ENCODE measurements at places on chromosomes 3 and 15.

GRCh38 chr3:45775571-45776300 is 20.6 kb downstream of the SLC6A20 start:
- DNase-seq: no peak

GRCh38 chr15:40420793-40421192 is 15.2 kb downstream of the IVD start:
- no peak for DNase-seq

GRCh38 chr3:66396161-66396760 is 104.6 kb downstream of the LRIG1 start:
- DNase-seq: no peak

DNA sequence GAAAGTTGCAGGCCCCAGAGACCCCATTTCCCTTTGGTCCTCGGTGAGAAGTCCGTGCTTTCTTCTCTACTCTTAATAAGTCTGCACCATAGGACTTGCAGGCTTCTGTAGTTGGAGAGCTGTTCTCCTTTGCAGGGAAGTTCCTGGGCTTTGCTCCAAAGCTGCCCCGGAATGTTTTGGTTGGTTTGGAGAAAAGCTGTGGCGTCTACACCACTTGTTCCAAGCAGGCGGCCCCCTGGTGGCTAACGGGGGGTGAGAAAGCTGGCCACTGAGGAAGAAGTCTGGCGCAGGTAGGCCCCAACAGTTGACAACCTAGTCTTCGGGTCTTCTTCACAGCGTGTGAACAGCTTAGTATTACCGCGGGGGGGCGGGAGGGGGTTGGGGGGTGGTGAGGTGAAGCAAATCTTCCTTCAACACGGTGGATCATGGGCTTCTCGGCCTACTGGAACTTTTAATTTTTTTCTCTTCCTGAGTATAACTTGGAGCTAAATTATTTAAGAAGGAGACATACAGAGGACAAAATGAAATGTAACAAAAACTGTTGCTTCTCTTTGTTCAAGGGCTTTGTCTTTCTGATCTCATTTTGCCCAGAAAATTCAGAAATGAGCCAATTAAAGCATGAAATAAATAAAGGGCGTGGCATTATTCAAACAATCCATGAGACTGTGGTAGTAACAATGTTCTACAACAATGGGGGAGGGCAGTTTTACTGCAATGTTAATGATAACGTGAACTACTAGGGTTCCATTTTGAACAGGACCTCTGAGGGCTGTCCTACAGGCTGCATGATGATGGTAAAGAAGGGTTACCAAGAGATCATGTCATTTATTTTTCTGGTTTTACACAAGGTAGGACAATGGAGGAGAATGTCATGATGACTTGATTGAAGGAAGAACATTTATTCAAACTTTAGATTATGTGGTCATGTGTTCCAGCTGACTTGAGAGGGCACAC is 2.2 kb upstream of the THRB start:
- no peak for DNase-seq

GRCh38 chr3:34683851-34684250 is 885.4 kb downstream of the PDCD6IP start:
- DNase-seq: no peak

DNA sequence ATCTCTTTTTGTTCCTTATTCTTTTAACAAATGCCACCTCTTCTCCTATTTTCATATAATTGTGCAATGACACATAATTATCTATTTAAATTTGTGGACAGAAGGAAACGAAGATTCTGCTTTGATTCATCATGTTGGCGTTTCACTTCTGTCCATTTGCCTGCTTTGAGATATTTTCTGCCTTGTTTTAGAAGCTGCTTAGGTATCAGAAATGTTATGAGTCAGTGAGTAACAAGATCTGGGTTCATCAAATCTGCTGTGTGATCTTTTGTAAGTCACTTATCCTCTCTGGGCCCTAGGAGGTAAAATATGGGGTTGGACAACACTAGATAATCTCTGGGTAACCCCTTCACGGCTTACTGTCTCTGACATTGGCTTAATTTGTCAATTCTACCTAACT is 7.3 kb upstream of the MINDY4B start:
- DNase-seq: no peak

DNA sequence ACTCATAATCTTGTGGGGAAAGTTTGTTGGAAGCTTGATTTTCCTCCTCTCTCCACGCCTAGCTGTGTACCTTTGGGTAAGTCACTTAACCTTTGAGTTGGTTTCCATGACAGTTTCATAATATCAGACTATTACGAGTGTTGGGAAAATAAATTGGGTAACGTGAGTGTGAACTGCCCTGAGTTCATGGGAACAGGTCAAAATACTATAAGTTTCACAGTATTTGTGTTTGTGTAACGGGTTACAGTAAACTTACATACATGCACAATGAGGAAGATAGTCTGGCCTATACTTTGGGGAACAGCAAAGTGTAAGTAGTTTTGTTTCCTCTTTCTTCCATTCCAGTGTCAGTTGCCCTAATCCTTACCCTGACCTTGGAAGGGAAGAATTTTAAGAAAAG is 509.9 kb downstream of the MECOM start:
- no peak for DNase-seq

DNA sequence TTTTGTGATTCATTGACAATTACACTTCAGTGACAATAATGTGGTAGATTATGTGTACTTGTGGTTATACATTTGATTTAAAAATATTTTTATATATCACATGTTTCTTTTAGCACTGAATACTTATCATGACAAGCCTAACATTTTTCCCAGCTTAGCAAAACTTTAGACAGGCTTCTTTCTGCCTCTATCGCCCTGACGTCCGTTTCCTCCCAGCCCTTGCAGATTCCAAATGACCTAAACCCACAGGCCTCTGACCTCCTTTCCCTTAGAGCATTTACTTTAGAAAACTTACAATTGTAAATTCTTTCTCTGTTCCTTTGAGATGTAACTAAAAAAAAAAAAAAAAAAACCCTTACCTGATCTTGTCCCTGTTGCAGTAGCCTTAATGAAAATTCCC is 326.1 kb downstream of the UNC13C start:
- DNase-seq: no peak

GRCh38 chr3:194964809-194965208 is 279.1 kb downstream of the FAM43A start:
- DNase-seq: no peak

DNA sequence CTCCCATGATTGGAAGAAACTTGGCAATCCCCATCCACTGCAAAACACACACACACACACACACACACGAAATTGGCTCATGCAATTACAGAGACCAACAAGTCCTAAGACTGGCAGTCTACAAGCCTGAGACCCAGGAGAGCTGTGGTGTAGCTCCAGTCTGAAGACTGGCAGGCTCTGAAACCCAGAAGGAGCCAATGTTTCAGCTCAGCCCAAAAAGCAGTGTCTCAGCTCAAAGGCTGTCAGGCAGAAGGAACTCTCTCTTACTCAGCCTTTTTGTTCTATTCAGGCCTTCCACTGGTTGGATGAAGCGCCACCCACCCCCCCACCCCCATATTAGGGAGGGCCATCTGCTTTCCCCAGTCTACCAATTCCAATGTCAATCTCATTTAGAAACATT is 32.1 kb downstream of the MESD start:
- no peak for DNase-seq

Measured in activated gamma-delta T cell treated with Interleukin-2 at 50 U/mL for 16 hours (primary cell).